Osteoblast (primary cell): ENCODE measurements at places on chromosomes 1 and 21. TPM values are rescaled to one million over a fixed set of nuclear protein-coding genes. Genes with fewer than 3 reads are reported as not detected.

Gene MTARC1
- total RNA-seq, result 2.9 TPM in 2 replicates

Gene GBP2
- 43.3 and 55.0 TPM in 2 replicates for total RNA-seq

Gene IL12RB2
- total RNA-seq, result not detected in 2 replicates

Gene UMODL1
- total RNA-seq, result under 0.01 TPM in 1 of 2 replicates, not detected in the other

Gene TCHH
- not detected in 2 replicates for total RNA-seq

Gene TBX19
- 1.1 and 1.5 TPM in 2 replicates for total RNA-seq

- no peaks in the 10 kb centered on the region for H3K27me3 ChIP-seq
- H3K27ac ChIP-seq, result no peak overlapping the region
- H3K4me1 ChIP-seq, result no peaks in the 10 kb centered on the region
- no peak overlapping the region for H3K4me3 ChIP-seq
- no peak for DNase-seq
- no peaks in the 10 kb centered on the region for H3K36me3 ChIP-seq
Observed at GRCh38 chr1:96955307-96956012, 233.9 kb downstream of the PTBP2 start.

DNA sequence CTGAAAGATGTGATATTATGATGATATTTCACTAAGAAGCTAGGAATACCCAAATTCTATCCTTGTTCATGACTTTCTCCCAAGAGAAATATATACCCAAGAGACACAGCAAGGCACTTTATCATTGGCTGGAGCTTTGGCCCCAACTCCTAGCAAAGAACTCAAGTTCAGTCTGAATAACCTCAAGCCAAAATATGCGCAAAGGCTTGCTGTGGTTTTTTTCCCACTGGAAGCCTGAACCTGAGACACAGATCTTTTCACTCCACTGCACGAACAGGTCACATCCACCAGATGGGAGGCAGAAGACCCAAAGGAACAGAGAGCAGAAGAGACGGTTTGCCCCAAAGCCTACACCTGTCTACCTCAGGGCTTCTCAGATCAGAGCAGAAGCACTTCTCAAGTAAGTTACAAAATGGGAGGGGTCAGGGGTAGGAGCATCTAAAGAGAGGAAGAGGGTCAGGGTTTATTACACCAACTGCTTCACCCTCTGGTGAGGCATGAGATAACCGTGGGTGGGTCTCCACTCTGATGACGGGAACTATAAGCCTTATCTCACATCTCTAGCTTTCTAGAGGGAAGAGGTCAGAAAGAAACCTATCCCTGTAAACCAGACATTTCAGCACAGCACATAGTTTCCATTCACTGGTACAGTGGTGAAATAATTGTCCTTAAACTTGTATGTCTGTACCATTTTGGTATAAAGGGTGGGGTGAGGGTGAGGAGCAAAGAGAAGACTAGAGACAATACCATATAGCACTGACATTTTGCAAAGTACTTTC is 17.1 kb upstream of the CDC42BPA start:
- H3K4me1 ChIP-seq, result no peaks in the 10 kb centered on the region
- H3K4me3 ChIP-seq, result no peak overlapping the region
- no peak overlapping the region for H3K27ac ChIP-seq

- H3K4me1 ChIP-seq, result peaks cover 15% of the 10 kb centered on the region
- H3K27ac ChIP-seq, result no peak overlapping the region
- H3K4me3 ChIP-seq, result no peak overlapping the region
- DNase-seq, result peak; percentile 42
- no peaks in the 10 kb centered on the region for H3K36me3 ChIP-seq
- H3K27me3 ChIP-seq, result peaks cover 1% of the 10 kb centered on the region
Observed at GRCh38 chr1:30780409-30780808, 22.8 kb upstream of the LAPTM5 start.

DNA sequence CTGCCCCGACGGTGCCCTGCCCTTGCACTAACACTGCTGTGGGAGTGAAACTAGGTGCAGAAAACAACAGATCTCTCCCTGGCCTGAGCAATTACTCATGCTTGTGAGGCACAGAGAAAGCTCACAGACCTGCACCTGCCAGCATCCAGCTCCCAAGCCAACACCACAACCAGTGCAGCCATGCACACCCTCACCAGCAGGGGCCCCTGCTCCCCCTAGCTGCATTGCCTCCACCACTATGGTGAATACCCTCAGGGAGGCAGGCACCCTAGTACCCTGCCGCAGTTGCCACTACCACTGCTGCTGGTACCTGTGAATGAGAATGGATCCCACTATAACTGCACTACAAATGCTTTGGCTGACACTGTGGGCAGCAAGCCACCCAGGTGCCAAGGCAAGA is 7.1 kb upstream of the DIRAS3 start:
- peak; percentile 32 for DNase-seq
- no peaks in the 10 kb centered on the region for H3K36me3 ChIP-seq
- H3K4me1 ChIP-seq, result no peaks in the 10 kb centered on the region

DNA sequence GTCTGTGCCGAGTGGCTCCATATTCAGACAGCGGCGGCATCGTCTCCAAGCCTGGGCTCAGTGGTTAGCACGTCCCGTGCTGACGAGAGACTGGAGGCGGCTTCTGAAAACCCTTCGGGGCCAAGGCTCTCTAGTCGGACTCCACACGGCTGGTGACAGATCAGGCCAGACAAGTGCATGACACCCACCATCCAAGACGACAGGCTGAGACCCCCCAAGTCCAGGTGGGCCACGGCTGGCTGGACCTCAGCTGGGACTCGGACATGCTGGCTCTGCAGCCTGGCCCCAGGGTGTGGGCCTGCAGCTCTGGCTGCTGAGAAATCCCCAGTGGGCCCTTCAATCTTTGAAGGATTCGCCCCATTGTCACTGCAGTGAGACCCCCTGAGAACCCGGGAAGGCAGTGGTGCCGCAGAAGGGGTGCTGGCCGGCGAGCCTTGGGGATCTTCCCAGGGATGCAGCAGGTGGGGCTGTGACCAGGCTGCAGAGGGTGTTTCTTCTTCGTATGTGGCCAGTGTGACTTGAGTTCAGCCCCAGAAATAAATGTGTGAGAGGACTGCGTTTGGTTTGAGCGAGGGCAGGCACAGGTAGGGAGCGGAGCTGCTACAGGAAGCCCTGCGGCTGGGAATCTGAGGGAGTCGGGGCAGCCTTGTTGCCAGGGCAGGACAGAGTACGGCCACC is 15.9 kb upstream of the SLC19A1 start:
- no peak overlapping the region for H3K27ac ChIP-seq
- no peaks in the 10 kb centered on the region for H3K36me3 ChIP-seq
- DNase-seq, result peak; percentile 38
- no peak overlapping the region for H3K4me3 ChIP-seq

GRCh38 chr1:11693024-11693590 is 1.6 kb downstream of the DRAXIN start:
- no peaks in the 10 kb centered on the region for H3K36me3 ChIP-seq
- peaks cover 60% of the 10 kb centered on the region for H3K27me3 ChIP-seq
- H3K4me1 ChIP-seq, result peaks cover 12% of the 10 kb centered on the region
- H3K27ac ChIP-seq, result no peak overlapping the region
- DNase-seq, result peak; percentile 100
- H3K4me3 ChIP-seq, result no peak overlapping the region

DNA sequence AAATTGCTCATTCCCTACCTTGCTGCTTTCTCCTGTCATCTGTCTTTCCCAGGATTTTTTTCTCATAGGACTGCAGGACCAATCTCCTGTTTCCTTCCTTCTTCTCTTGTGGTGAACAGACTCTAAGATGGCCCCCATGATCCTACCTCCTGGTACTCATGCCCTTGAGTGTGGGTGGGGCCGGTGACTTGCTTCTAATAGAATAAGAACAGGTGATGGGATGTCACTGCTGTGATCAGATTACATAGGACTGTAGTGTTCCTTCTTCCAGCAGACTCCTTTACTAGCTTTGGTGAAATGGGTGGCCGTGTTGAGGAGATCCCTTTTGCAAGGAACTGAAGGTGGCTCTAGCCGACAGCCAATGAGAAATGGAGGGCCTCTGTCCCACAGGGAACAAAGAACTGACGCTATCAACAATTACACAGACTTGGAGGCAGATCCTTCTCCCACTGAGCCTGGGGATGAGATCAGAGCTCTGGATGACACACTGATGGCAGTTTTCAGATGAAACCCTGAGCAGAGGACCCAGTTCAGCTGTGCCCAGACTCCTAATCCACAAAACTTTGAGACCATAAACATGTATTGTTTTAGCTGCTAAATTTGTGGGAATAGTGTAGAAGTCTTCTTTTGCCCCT is 7.5 kb downstream of the GSTM3 start:
- no peak overlapping the region for H3K27ac ChIP-seq
- H3K4me1 ChIP-seq, result no peaks in the 10 kb centered on the region
- H3K36me3 ChIP-seq, result peaks cover 26% of the 10 kb centered on the region

DNA sequence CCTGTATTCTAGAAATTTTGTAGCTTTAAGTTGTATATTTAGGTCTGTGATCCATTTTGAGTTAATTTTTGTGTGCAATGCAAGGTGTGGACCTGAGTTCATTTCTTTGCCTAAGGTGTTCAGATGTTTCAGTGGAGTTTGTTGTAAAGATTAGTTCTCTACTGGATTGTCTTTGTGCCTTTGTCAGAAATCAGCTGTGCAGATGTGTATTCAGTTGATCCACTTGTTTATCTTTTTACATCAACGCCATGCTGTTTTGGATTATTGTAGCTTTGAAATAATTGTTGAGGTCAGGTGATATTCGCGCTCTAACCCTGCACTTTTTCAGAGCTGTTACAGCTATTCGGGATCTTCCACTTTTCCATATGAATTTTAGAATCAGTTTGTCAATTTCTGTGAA is 32.8 kb downstream of the SKI start:
- H3K27me3 ChIP-seq, result no peaks in the 10 kb centered on the region
- no peak for DNase-seq
- peaks cover 21% of the 10 kb centered on the region for H3K4me1 ChIP-seq
- H3K27ac ChIP-seq, result no peak overlapping the region

- no peak overlapping the region for H3K27ac ChIP-seq
- H3K4me1 ChIP-seq, result peaks cover 29% of the 10 kb centered on the region
- DNase-seq, result peak; percentile 77
- no peaks in the 10 kb centered on the region for H3K36me3 ChIP-seq
- H3K27me3 ChIP-seq, result no peaks in the 10 kb centered on the region
- H3K4me3 ChIP-seq, result peak overlapping the region; percentile 56
Observed at GRCh38 chr1:20590306-20590777, 1.4 kb downstream of the CDA start.

DNA sequence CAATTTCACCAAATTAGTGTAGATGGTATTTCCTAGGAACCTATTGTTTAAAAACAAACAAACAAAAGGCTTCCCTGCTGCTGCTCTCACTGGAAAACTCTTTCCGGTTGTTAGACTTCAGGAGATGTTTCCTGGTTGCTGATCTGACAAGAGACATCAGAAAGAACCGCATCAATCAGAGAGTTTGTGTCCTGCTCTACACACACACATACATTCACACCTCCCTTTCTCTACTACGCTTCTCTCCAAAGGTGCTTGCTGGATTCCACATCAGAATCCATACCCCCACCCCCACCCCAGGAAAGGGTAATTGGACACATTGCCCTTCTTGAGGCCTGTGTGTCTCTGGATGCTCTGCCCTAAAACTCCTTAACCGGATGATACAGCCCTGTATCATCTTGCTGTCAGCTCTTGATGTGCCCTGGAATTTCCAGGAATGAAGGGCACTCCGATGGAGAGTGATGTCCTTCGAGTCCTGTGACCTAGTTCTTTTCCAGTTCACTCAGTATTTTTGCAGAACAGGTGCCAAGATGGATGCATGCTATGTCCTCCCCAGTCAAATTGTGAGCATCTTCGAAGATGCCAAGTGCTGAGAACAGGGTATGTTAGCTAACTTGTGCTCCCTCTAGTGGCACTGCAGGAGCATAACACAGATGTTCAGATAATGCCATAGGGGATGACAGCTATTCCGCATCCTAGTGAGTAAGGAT is 113.7 kb upstream of the SLC35F3 start:
- peak; percentile 90 for DNase-seq
- no peaks in the 10 kb centered on the region for H3K27me3 ChIP-seq
- no peak overlapping the region for H3K4me3 ChIP-seq
- H3K4me1 ChIP-seq, result no peaks in the 10 kb centered on the region
- no peak overlapping the region for H3K27ac ChIP-seq
- no peaks in the 10 kb centered on the region for H3K36me3 ChIP-seq

DNA sequence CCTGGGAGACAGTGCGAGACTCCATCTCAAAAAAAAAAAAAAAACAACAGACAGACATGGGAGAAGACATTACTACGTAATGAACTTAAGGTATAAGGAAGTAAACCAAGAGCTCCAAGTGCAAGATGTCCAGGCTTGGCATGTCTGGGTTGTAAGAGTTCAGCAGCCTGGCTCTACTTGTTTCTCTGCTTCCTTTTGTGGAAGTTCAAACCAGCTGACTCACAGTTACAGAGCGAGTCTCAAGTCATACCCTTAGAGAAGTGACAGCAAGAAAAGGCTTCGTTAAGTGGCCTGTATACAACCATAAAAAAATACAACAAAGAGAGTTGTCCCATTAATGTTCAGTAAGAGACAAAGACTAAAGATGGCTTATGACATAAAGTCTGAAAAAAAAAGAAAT is 1.3 kb downstream of the RIT1 start:
- peak; percentile 34 for DNase-seq
- no peaks in the 10 kb centered on the region for H3K27me3 ChIP-seq
- peak overlapping the region; percentile 90 for H3K4me3 ChIP-seq
- H3K36me3 ChIP-seq, result peaks cover 75% of the 10 kb centered on the region
- H3K4me1 ChIP-seq, result peaks cover 37% of the 10 kb centered on the region

DNA sequence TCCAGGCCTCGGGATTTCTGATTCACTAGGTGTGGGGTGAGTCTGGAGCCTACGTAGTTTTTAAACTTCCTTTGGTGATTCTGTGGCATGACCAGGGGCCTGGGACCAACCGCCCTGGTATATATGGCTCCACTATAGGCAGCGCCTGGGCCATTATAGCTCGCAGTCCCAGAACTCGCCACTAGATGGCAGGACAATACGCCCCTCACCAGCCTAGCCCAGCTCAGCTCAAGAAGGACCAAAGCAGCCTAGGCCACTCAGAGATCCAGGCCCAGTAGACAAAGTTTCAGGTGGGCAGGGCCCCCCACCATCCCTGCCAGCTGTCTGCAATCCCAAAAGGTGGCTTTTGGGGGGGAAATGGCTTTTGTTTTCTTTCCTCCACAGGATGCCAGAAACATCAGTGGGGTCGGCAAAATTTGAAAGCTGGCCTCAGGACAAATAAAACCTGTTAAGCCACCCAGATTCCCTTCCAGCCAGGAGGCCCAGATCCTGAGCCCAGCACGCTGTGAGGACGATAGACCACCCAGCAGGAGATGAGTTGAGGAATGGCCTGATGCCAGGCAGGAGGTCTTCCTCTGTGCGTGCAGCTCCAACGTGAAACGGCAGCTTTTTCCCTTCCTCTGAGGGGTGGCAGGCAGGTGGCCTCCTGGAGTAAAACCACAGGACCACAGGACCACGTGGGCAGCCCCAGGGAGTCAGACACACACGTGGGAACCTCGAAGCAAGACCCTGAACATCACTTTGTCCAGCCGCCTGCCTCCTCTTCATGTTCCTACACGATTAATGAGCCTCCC is 24.8 kb upstream of the TMEM51 start:
- H3K4me3 ChIP-seq, result no peak overlapping the region
- H3K4me1 ChIP-seq, result no peaks in the 10 kb centered on the region
- H3K27me3 ChIP-seq, result peaks cover 16% of the 10 kb centered on the region
- H3K36me3 ChIP-seq, result no peaks in the 10 kb centered on the region
